ENCODE measurements at places on chromosomes 5 and 9.

- no peak for DNase-seq
Observed at GRCh38 chr9:134290603-134291451, 35.4 kb upstream of the RXRA start.

- DNase-seq, result no peak
Observed at GRCh38 chr9:38361473-38361850, 31.0 kb upstream of the ALDH1B1 start.

DNA sequence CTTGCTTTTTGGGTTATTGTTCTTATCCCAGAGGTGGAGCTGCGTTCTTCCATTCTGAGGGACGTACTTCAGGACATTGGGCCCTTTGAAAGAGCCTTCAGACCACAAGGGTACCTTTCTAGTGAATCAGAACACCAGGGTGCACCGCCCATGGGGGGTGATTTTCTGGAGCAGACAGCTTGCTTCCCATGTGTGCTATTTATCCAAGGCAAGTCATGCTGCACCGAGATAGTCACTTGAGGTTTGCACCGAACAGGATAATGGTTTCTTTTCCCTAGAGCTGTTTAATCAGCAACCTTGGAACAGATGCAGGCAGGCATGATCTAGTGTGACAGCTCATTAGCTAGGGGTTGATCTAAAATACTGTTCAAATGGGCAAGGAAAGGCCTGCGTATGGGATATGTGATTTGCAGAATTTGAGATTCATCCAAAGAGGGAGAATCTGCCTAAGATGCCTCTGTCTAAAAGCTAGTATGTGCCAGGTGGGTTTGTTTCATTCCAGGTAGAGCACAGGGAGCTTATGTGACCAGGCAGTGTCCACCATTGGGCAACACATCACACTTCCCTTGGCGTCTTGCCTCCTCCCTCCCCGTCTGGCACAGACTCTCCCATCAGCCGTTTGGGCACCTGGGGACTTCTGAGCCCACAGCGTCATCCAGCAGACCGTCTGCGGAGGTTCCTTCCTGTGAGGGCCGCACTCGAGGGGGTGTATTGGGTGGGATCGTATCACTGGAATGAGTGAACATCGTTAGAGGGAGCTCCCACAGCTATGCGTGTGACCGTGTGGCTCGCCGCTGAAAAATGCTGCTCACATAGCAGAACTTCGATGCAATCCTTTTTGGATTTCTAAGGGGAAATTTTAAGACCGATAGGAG is 23.0 kb downstream of the ABL1 start:
- DNase-seq, result no peak

DNA sequence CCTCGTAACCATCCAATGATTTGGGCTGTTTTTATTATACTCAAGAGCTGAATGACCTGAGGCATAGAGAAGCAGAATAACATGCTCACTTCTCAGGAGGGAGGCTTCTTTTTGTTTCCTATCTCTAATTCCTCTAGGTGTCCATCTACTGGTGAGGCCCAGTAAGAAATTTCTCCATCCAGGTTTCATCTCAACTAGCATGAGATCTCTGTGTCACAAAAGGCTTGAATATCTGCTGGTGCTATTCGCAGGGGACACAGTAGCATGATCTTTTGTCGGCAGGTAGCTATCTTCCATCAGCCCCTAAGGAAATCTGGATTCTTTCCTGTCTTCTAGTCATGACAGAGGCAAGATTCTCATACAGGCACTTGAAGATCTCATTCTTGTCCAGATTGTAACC is 8.9 kb downstream of the IFNE start:
- no peak for DNase-seq

DNA sequence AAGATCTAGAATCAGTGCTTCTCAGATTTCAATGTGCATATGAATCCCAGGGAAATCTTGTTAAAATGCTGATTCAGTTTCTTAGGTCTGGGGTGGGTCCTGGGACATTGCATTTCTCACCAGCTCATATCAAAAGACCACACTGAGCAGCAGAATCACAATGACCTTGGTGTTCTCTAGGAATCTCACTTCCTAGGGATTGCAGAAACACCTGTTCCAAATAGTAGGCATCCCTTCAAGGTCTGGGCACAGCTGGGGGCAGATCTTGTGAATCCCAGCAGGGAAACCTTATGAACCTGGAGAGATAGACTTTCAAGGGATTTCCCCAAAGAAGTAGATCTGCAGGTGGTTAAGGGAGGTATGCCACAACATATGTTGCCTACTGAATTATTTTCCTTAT is 8.9 kb upstream of the GARNL3 start:
- DNase-seq, result no peak

GRCh38 chr5:43268188-43268820 is 44.9 kb downstream of the HMGCS1 start:
- no peak for DNase-seq

DNA sequence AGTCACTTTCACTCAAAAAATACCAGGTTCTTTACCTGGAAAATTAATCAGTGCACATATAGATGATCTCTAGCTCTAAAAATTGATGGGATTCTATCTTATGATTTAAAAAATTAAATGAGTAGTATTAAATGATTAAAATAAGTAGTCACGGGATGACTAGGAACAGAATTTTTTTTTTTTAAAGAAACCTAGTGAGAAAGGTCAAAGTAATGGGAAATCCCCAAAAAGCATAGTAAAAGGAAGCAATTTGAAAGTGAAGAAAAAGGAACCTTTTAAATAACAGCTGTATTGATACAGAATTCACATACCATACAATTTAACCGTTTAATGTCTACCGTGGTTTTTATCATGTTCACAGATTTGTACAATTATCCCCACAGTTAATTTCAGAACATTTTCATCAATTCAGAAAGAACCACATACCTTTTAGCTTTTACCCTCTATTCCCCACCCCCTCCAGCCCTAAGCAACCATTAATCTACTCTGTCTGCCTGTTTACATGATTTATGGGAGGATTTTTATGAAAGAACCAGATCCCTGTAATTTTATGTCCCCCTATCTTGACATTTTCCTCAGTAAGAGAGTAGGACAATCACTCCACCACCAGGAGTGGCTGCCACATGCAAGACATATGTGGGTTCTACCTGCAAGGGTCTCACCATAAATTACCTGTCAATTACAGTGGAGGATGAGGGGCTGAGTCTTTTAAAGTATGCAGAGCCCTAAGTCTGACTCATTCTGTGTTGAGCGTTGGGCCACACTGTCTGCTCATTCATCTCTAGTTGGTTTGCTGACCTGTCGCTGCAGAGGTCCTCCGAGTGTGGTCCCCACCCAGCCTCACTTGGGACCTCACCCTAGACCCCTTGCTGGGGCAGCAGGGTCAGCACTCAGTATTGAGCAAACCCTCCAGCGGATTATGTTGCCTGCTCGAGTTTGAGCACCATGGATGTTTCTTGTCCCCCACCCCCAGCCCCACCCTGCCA is 16.0 kb downstream of the ANKRD33B start:
- DNase-seq, result no peak

- no peak for DNase-seq
Observed at GRCh38 chr9:119289740-119290433, 79.3 kb downstream of the BRINP1 start.

- no peak for DNase-seq
Observed at GRCh38 chr5:89418407-89419085, 535.6 kb upstream of the MEF2C start.

DNA sequence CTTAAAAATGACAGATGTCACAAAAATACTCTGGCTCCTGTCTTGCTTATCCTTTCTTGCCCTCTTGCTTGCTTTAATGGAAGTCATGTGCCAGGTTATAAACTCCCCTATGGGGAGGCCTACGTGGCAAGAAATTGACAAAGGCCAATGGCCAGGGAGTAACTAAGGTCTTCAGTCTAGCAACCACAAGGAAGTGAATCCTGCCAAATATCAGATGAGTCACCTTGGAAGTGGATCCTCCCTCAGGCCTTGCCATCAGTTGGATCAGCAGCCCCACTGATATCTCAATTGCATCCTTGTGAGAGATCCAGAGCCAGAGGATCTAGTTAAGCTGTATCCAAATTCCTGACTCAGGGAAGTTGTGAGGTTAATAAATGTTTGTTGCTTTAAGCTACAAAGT is 82.8 kb downstream of the CAAP1 start:
- no peak for DNase-seq

DNA sequence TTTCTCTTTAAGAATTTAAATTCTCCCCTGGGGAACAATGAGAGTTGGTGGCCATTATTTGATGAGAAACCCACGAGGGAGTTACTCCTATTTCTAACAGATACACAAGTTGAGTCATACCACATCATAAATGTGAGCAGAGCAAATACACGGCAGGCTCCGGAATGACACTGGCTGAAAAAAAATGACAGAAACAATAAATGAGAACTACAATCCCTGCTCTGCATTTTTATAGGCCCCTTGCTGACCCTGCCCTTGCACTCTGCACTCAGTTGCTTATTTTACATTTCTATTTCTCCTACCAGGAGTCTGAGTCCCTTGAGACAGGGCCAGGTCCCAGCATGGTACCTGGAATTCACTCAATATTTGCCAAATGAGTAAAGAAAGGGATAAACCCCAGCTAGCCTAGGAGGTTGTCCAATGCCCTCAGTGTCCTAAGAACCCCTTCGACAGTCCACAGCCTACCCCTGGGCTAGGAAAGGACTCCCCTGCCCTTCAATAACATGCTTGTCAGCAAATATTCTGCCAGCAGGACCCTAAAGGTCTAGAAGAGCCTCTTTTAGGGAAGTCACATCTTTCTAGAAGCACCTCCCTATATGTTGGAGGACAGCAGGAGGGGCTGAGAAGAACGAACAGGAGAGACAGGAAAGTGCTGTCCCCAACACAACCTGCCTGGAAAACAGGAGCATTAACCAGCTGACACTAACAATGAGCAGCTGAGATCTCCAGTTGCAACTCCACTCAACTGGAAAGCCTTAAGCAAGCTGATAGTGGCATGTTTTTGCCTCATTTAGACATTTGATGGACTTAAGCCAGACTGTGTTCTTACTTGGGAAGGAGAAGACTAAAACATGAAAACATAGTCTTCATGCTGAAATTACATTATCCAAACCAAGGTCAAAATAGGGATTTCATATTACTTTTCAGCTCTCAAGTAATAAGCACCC is 191.2 kb downstream of the ACTL7B start:
- no peak for DNase-seq

DNA sequence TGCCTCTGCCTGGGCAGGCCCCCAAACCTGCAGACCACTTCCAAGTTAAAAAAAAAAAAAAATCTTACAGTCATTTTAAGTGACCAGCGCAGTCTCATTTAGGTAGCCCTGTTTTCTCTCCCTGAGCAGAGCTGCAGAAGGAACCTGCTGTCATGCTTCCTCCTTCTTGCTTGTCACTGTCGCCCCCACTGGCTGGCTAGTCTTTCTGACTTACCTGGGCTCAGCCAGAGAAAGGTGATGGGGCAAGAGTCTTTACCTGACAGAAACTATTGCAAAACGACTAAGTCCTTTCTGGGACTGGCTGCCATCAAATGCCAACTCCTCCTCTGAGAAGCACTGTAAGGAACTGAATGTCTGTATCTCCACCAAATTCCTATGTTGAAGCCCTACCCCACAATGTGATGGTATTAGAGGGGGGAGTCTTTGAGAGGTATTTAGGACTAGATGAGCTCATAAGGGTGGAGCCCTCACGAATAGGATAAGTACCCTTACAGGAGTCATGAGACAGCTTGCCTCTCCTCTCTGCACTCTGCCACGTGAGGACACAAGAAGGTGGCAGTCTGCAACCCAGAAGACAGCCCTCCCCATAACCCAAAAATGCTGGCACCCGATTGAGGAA is 58.4 kb upstream of the SHC3 start:
- no peak for DNase-seq

DNA sequence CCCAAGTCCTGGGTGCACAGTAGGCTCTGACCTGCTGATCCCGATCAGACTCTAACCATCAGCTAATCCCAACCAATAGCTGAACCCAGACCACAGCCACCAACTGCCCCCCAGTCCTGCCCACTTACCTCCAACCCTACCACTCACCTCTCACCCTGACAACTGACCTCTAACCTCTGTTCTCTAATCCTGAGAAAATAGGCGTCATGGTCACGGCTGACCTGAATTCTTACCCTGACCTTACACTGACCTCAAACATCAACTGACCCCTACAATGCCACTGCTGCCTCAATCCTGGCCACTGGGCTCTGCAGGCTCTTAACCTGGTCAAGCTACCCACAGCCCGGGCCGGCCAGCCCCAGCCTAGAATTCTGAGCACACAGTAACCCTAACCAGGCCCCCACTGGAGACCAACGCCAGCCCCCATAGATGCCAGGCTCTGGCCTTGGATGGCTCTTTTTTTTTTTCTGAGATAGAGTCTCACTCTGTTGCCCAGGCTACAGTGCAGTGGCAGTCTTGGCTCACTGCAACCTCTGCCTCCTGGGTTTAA is 63.8 kb upstream of the ASS1 start:
- no peak for DNase-seq

- no peak for DNase-seq
Observed at GRCh38 chr9:130446101-130446861, 1.5 kb downstream of the ASS1 start.

DNA sequence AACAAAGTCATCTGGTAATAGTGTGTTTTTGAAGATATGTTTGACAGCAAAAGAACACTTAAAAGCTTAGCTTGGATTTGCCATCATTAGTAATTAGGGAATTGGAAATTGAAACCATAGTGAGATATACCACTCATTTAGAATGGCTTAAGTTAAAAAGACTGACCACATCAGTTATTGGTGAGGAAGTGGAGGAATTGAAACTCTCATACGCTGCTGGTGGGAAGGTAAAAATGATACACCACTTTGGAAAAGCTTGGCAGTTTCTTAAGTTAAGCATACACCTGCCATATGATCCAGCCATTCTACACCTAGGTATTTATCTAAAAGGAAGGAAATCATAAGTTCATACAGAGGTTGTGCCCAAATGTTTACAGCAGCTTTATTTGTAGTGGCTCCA is 213.2 kb downstream of the TRIO start:
- no peak for DNase-seq

- DNase-seq, result no peak
Observed at GRCh38 chr5:78215972-78216371, 78.5 kb downstream of the AP3B1 start.

DNA sequence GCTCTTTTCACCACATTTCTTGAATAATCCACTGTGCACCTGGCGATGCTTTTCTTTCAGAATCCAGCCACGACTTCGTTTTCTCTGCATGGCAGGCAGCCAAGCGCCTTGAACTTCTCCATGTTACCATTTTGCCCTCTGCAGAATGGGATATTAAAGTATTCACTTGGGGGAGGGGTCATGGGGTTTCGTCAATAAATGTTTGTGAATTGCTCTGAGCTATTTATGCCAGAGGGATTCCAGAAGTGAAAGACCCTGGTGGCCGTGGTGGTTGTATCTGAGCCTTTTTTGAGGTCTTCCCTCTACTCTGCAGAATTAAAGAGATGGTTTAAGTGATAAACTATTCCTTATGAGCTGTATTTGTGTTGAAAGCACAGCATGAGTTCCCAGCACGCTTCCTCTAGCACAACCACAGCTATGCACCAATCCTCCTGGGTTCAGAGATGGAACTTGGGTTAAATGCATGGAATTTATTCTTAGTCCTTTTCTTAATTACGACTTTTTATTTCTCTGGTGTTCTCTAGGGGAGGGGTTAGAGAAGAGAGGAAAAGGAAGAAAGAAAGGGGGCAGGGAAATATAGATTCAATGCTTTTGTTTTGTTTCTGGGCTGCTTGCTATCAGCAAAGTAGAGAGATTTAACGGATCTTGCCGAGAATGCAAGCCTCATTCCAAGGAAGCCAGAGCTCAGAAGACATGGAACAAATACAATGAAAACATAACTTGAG is 478.2 kb upstream of the TNC start:
- no peak for DNase-seq

GRCh38 chr5:90912476-90912875 is 353.9 kb downstream of the ADGRV1 start:
- no peak for DNase-seq

- DNase-seq, result no peak
Observed at GRCh38 chr9:100515578-100516494, 42.9 kb downstream of the TMEFF1 start.

- no peak for DNase-seq
Observed at GRCh38 chr9:106532306-106533015, 330.5 kb upstream of the ZNF462 start.
